AG20443 (cell line): ENCODE measurements at places on chromosomes 4 and X.

DNA sequence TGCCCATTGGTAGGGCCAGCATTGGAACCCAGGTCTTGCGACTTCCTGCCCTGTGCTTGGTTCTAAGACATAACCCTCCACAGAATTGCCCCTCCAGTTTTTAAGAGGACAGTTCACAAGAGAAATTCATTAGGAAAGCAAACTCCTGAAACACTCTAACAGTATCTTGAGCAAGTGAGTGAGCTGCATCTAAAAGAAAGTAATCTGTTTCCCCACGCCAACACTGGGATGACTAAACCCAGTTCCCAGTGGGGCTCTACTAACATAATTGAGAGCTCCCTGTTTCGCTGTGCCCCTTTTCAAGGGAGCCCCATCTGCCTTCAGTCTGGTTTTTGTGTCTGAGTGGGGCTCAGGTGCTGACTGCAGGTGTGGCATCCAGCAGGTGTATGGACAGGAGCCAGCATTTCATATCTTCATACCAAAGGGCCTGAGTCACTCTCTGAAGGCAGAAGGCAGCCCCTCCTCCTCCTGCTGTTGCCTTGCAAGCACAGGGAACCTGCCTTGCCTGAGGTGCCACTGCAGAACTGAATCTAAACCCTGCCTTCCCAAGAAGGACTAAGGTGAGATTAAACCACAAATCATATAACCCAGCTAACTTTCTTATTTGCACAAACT is 8.0 kb downstream of the AMOT start:
- no peak for DNase-seq

- DNase-seq: no peak
Measured at GRCh38 chr4:57550198-57550597, 440.0 kb upstream of the IGFBP7 start.

- DNase-seq: no peak
Measured at GRCh38 chr4:12545812-12546211, 938.3 kb downstream of the RAB28 start.

DNA sequence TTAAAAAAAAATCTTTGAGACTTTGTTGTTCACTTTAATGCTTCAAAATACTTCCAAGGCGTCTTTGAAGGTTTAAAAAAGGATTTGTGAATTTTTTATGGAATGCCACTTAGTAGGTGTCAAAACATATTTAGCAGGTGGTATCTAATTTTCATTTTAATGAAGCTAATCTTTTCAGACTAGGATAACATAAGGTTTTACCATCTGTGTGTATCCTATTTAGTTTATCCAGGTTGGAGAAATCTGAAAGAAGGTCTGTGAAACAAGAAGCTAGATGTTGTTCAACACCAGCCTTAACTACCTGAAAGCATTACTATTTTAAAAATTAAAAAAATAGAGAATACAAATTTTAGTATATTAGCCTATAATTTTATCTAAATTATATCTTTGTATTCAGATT is 193.4 kb downstream of the GRID2 start:
- DNase-seq: no peak

GRCh38 chr4:183286590-183287308 is 33.3 kb downstream of the CLDN22 start:
- no peak for DNase-seq
